ENCODE measurements at places on chromosomes 1 and 21.
A peak's percentile ranks its signal among the peaks of the same experiment; 100 is the strongest.

DNA sequence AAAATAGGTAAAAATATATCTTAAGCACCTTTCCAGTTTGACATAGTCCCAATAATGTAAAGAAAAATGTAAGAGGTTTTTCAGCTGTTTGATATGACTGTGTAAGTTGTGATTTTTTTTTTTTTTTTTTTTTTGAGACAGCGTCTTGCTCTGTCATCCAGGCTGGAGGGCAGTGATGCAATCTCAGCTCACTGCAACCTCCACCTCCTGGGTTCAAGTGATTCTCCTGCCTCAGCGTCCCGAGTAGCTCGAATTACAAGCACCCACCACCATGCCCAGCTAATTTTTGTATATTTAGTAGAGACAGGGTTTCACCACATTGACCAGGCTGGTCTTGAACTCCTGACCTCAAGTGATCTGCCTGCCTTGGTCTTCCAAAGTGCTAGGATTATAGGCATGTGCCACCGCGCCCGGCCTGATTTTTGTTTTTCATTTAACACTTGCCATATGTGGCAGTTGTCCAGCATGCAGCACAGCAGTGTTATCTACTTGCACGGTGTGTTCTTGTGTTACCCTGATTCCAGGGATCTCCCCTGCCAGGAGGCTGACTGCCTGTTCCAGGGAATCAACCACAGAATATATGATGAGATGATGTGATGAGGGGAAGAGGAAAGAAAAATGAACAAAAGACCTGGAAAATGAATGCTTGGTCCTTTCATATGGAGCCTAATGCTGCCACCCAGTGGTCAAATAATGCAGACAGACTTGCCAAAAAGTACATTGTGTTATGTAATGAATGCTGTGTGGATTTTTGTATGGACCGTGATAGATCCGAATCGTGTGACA lies 79.0 kb downstream of the RAVER2 start:
- DNase-seq, result peak; percentile 85

- DNase-seq, result no peak
Observed at GRCh38 chr21:33972539-33972938, 56.9 kb upstream of the ATP5PO start.

- DNase-seq, result no peak
Observed at GRCh38 chr1:2523891-2524609, 2.3 kb downstream of the PANK4 start.

DNA sequence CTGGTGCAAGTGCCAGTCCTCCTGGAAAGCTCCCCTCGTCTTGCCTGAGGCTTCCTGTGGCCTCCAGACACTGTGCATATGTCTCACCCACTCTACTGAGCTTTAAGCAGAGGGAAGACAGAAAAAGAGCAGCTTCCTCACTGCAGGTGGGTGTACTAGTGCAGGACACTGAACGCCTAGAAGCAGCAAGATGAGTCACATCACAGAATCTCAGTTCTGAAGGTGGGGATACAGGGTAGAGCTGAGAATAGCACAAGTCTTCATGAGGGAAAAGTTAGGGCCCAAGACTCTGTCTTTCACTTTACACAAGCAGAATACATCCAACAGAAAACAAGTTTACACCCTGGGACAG lies 37.4 kb downstream of the PCAT6 start:
- no peak for DNase-seq

DNA sequence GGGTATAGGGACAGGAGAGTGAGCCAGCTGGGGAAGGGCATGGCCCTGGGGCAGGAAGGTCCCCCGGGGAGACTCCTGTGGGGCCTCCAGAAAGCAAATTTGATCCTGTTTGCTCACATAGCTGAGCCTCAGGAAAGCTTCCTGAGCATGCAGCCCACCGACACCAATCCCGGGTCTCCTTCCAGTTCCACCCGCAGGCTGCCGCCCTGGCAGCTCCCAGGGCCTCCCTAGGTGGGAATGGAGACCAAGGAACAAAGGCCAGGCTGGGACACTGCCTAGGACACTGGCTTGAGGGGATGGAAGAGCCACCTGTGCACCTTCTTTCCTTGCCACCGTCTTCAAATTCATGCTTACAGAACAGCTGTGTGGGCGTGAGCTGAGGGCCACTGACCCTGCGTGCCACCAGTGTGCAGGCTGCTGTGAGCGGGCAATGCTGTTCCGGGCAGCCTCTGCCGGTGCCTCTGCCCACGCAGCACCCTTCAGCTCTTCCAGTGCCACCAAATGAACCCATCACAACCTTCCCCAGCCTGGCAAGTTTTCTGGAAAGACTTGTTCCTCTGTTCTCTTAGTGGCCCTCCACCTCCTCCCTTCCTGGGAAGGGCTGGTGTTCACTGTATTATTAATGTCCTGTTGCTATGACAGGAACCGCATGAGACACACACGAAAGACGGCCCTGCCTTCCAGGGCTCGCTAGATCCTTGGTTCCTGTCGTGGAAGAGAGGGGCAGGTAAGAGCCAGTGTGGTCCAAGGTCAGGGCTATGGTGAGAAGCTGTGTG lies 53.6 kb downstream of the ACBD3 start:
- no peak for DNase-seq

- DNase-seq, result no peak
Observed at GRCh38 chr1:70779571-70779970, 268.0 kb downstream of the PTGER3 start.

GRCh38 chr1:225746361-225747179 lies 31.1 kb upstream of the SRP9 start:
- peak; percentile 85 for DNase-seq

DNA sequence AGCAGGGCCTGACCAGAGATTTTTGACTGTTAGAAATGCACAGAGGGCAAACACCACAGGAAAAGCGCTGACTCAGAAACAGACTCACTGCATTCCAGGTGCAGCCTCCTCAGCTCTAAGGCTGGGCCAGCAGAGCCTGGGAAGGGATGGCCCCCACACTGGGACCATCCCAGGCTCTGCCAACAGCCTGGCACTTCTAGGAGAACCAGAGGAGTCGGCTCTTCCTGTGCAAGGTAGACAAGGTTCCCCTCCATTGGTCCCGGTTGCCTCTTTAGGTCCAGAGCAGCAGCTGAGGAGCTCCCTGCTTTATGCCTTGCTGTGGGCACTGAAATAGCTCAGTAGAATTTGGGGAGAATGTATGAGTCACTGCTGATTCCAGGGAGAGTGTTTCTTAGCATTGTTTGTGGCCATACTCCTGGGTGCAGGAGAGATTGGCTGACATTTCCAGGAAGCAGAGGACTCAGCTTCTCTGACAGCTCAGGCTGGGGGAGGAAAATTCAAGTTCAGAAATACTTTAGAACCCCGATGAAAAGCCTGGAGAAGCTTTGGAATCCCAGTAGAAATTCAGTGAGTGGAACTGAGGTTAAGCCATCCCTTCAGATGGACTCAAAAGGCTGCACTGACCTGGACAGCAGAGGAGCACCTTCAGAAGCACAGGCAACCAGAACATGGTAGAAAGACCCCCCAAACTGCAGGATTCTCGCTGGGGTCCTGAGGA lies 19.7 kb downstream of the PRAMEF1 start:
- no peak for DNase-seq

DNA sequence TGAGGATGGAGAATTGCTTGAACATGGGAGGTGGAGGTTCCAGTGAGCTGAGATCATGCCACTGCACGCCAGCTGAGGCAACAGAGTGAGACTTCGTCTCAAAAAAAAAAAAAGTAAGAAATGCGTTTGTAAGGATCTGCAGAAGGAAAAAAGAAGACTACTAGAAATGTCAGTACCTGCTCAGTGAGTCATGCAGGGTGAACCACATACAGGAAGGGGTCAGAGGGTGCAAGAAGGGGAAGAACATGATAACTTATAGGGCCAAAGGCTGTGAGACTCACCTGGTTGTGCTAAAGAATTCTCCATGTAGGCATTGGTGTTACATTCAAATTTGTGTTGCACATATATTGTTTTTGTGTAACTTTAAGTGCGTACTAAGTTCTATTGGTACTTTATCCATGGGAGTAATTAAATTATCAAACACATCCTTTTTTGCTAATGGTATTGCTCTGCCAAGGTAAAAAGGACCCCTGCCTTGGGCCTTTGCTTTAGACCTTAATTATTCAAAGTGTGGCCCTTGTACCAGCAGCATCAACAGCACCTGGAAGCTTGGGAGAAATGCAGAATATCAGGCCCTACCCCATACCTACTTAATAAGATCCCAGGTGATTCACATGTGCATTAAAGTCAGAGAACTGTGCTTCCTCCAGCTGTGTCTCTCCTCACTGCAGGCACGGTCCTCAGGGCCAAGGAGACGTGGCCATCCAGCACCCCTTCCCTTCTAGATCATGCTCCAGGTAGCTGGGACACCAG lies 96.4 kb upstream of the PPP2R5A start:
- no peak for DNase-seq

DNA sequence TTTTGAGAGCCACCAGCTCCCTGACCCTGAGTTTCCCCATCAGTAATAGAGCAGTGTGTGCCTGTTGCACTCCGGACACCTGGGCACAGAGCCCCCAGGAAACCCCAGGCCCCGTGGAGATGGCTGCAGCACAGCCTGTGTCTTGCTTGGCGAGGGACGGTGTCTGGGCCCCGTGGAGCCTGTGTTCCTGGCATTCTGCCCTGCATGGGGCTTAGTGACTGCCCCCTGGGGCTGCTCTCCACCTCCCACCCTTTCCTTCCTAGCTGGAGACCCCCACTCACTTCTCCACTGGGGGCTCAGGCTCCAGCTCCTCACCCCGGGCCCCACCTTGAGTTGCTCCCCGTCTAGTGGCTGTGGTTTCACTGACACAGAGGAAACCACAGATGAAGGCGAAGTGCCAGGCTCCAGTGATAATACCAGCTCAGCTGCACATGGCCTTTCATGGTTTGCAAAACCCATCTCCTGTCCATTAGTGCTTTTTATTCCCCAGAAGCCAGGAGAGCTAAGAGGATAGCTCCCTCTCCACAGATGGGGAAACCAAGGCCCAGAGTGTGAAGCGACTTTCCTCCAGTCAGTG lies 39.4 kb downstream of the DMRTB1 start:
- no peak for DNase-seq

DNA sequence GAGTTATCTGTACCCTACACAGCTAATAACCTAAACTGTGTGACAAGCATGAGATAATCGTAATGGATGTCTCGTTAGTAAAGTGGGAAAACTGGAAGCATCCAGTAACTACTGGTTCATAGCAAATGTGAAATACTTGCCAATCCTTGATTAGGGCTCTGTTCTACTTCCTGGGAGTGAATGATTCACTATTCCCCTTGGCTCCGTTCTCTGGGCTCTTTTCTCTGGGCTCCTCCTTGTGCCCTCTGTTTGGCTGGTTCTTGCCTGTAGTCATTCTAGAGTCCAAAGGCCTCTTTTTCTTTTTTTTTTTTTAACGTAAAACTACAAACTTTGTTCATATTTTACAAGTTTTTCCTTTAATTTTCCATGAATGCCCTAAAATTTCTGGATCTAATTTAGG lies 465.8 kb upstream of the PLXNA2 start:
- DNase-seq, result no peak

- DNase-seq, result no peak
Observed at GRCh38 chr1:162695687-162696086, 63.4 kb downstream of the DDR2 start.

- no peak for DNase-seq
Observed at GRCh38 chr1:13728091-13728715, 28.2 kb downstream of the PRDM2 start.
